ENCODE measurements at places on chromosomes 2 and 18.
A peak's percentile ranks its signal among the peaks of the same experiment; 100 is the strongest.

DNA sequence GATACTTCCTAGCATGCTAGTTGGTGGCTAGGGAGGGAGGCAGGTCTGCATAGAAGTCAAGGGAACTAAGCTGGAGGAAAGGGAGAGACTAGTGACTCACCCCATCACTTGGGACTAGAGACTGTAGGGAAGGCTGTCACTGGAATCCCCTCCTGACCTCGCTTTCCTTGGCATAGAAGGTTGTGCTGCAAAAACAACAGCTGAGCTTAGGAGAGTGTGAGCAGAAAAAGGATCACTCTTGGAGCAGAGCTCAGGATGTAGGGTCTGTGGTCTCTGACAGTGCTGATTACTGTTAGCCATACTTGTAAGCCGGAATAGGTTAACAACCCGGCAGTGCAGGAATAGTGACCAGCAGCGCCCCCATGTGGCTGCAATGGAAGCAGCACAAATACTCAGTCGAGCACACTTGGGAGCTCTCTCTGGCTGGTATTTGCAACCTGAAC lies 66.9 kb upstream of the SMAD2 start:
- DNase-seq: no peak

- no peak for DNase-seq
These were observed 8.1 kb downstream of the CHN1 start for GRCh38 chr2:174997110-174997509.

- DNase-seq: no peak
These were observed 1049.2 kb upstream of the ZEB2 start for GRCh38 chr2:145569108-145569507.

- no peak for DNase-seq
These were observed 12.3 kb downstream of the FLACC1 start for GRCh38 chr2:201344663-201345366.

- DNase-seq: peak; percentile 46
These were observed 33.6 kb upstream of the RNF149 start for GRCh38 chr2:101341901-101342624.

- no peak for DNase-seq
These were observed 34.3 kb upstream of the EPHA4 start for GRCh38 chr2:221606424-221606823.

DNA sequence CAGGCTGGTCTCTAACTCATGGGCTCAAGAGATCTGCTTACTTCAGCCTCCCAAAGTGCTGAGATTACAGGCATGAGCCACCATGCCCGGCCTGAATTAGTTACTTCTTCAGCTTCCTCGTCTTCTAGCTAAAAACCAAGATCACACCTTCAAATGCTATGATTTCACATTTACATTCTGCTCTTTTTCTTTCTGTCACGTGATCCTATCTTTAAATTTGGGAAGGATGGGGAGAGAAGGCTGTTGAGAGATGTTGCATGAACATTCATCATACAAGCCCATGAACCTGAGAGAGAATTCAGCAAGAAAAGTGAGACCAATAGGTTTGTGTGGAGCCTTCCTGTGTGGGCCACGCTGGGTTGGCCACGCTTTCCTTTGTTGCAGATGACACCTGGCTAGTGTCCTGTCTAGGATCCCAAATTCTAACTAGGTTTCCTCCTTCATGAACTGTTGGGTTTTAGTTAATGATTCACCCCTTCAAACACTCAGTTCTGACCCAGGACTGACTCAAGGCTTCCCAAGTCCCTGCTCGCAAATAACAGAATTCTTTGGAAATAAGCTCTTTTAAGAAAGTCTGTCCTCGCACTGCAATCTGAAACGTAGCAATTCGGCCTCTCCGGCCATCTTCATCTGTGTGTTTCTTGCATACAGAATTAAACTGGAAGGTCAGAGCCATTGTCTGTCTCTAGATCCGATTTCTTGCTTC lies 57.3 kb upstream of the CREB1 start:
- no peak for DNase-seq

GRCh38 chr2:218745559-218746469 lies 35.2 kb downstream of the TTLL4 start:
- DNase-seq: no peak

DNA sequence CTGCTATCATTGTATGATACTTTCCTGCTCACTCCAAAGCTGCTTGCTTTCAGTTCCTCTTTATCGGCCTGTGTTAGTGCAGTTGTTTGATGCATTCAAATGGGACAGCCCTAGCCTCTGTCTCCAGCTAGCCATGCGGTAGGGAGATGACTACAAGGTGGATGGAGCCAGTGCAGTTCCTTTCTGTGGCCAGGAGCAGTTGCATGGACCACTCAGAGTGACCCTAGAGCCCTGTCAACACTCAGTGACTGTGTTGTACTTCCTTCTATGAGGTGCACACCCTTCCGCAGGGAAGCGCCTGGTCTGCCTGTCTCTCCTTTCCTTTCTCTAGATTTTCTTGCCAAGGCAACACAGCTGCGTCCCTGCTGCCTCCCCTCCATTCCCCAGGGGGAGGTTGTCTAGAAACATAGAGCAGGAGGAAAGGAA lies 33.8 kb downstream of the KCNS3 start:
- DNase-seq: no peak

GRCh38 chr2:8674420-8675009 lies 7.3 kb upstream of the ID2 start:
- no peak for DNase-seq

DNA sequence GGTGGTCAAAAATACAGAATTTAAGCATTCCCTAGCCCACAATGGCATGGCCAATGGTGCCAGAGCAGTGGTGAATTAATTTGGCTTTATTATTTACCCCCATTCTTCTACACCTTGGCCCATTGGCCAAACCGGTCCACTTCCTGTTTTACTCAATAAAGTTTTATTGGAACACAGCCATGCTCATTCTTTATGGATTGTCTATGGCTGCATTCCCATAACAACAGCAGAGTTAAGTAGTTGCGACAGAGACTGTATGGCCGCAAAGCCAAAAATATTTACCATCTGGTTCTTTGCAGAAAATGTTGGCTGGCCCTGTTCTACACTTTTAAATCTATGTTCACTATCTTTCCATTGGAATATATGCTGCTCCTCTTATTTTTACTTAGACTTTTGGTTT lies 130.3 kb upstream of the CCDC68 start:
- DNase-seq: no peak

GRCh38 chr2:23647563-23647962 lies 262.6 kb downstream of the KLHL29 start:
- no peak for DNase-seq

DNA sequence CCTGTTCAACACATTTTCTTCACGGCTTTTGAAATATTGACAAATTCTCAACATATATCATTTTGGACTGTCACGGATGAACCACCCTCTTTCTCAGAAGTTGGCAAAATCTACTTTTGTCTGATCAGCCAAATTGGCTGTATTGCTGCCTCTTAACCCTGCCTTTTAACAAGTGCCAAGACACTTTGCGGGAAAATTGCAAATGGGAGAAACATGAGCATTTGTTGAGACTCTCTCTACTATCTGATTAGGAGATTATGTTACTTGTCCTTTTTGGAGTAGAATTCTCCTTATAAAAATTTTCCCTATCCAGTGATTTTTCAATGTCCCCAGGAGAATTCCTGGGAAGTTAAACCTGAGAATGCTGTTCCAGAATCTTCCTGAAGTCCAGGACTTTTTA lies 256.2 kb upstream of the ZSWIM2 start:
- no peak for DNase-seq

GRCh38 chr2:204150721-204151120 lies 214.2 kb downstream of the ICOS start:
- DNase-seq: no peak

DNA sequence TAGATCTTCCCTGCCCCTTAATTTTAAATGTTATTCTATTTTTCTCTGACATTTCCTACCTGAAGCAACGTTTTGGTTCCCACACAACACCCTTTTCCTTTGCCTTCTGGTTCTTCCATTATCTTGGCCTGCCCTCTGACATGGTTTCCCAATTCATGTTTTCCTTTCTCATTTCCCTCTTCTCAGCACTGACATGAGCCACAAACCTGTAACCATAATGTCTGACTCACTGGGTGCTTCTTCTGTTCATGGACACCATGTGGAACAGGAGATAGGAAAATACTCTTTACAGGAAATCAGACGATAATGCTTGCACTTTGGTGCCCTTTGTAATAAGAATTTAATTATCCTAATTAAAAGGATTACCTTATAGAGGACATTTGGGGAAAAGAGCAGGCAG lies 142.0 kb downstream of the ZEB2 start:
- DNase-seq: no peak

DNA sequence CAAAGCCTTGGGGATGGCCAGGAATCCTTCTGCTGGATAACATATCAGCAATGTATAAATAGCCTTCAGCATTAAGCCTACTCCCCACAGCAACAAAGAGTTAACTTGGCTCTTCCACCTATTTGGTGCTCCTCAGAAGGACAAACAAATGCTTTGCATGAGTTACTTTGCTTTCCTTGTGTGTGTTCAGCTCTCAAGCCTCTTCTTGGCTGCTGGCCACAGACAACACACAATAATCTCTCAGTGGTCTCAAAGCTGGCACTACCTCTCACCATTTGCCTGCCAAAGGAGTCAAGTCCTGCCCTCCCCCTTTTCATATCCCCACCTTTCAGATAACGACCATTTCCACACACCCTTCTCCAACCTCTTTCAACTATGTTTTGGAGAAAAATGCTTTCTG lies 17.5 kb downstream of the FTCDNL1 start:
- DNase-seq: no peak

DNA sequence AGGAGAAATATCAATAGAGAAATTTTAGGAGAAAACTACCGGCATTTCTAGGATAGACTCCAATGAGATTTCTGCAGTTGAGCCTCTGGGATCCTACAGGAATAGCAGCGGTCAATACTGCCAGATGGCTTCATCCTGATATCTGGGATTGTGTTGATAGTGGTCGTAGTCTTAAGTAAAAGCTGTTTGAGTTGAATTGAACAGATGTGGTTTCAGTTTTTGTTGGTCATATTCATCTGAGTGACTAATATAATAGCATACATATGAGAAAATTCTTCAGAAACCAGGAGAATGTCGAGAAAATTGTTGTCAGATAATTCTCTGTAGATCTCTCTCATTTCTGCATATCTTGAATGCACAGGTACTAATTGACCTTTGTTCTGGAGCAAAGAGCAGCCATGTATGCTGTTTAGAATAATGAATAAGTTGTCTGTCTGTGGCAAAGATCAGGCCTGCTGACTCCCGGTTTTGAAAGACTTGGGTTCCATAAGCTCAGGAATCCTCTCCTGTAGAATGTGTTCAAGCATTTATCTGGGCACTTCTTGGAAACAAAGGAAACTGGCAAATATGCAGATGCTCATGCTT lies 288.1 kb downstream of the TMX3 start:
- DNase-seq: no peak

- DNase-seq: no peak
These were observed 69.6 kb upstream of the EMILIN2 start for GRCh38 chr18:2777241-2777640.

DNA sequence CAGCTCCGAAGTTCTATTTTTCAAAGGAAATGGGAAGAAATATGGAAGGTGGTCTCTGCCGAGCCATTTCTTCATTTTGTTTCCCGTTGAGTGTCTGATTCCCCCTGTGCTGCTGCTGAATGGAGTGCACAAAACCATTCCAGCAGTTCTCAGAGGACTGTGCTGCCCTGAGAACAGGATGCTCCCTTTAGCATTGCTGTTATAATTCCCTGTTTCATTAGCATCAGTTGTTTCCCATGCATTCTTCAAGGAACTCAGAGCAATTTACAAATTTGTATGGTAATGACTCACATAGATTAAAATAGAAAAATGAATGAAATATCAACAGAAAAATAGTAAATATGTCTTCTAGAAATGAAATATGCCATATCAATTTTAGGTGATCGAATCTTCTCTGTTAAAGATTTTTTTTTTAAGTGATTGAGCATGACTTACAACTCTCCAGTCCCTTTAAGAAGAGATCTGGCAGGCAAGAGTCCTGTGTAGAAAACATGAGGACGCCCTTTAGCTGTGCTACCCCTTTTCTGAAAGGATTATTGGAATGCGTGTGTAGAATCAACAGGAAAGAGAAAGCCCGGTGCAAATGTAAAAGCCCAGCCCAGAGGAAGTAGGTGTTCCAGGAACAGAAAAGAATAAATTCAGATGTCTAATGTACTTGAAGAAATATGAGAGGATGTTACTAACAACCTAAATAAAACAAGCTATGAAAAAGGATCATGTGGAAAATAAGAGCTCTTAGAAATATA lies 118.5 kb downstream of the ATP9B start:
- no peak for DNase-seq

DNA sequence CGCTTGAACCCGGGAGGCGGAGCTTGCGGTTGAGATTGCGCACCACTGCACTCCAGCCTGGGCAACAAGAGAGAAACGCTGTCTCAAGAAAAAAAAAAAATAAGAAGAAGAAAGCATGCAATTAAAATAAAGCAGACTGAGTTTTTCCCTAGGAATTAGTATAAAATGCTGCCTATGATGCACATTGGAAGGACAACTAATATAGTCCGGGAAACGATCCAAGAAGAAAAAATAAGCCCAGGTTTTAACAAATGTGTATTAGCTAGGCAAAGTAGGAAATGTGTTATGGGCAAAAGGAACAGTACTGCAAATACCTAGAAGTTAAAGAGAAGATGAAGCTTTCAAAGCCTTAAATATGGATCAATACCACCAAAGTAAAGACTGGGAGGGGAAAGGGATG lies 64.0 kb downstream of the SPIRE1 start:
- DNase-seq: no peak

DNA sequence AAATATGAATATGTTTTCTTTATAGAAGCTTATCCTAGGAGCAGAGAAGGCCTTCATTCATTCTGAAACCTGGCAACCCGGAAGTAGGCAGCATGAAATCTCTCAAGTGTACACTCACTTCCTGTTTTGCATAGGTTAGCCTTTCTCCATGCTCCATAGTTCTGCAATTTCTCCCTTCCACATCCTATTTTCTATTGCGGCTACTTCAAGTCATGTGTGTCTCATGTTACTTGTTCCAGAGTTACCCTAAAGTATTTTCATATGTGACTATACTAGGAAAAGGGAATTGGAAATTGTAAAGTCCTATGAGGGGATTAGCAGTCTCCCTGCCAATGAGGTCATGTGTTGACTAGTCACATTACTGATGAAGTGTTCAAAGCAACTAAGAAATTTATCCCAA lies 320.6 kb downstream of the NCKAP5 start:
- no peak for DNase-seq

- no peak for DNase-seq
These were observed 5.7 kb downstream of the LRRFIP1 start for GRCh38 chr2:237633061-237633561.

DNA sequence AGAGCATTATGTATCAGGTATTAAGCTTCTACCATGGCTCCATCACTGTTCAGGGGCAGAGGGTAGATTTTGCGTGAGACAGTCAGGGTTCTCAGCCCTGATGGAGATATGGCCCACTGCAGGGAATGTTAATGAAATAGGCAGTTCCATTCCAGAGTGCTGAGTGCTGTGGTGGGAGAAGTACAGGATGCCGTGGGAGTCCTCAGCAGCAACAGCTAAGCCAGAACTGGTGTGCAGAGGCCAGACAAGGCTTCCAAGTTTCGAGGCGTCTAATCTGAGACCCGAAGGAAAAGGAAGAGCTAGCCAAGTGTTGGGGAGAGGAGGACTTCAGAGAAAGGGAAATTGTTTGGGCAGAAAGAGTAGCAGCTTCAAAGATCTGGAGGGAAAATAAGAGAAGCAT lies 30.2 kb upstream of the MAPRE2 start:
- no peak for DNase-seq

GRCh38 chr2:172398440-172398839 lies 28.9 kb upstream of the ITGA6 start:
- DNase-seq: no peak

GRCh38 chr2:102826904-102827303 lies 65.1 kb downstream of the TMEM182 start:
- DNase-seq: no peak

- DNase-seq: no peak
These were observed 18.7 kb downstream of the RBBP8 start for GRCh38 chr18:22951823-22952222.

GRCh38 chr2:126664234-126664633 lies 8.3 kb downstream of the GYPC start:
- no peak for DNase-seq
